ENCODE measurements at places on chromosomes 4 and X.

GRCh38 chrX:14303891-14304290 is 225.4 kb upstream of the GLRA2 start:
- no peak for DNase-seq

GRCh38 chr4:53194727-53195126 is 171.1 kb downstream of the SCFD2 start:
- no peak for DNase-seq

- no peak for DNase-seq
These were observed 72.3 kb downstream of the ZFX start for GRCh38 chrX:24221872-24222271.

GRCh38 chr4:185244763-185245162 is 35.4 kb downstream of the SNX25 start:
- DNase-seq = no peak

GRCh38 chr4:151930372-151930771 is 169.6 kb upstream of the GATB start:
- peak; percentile 70 for DNase-seq

GRCh38 chrX:20388594-20388993 is 121.9 kb upstream of the RPS6KA3 start:
- DNase-seq = no peak

DNA sequence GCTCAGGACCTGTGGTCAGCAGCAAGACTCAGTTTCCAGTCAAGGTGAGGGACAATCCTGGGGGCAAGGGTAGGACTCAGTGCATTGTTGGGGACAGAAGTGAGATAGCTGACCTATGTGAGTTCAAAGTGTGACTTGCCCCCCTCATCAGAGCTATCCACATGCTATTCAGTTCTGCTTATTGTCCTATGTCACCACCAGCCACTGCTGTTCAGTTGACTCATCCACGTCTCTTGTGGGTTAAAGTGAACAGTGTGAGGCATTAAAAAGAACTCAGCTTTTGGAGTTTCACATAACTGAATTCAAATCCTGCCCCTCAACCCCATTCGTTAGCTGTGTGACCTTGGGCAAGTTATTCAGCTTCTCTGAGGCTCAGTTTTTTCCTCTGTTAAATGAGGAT is 4.4 kb upstream of the APLN start:
- DNase-seq = no peak

GRCh38 chrX:72020204-72020603 is 109.6 kb downstream of the NHSL2 start:
- no peak for DNase-seq

- DNase-seq = no peak
These were observed 150.8 kb downstream of the AFAP1 start for GRCh38 chr4:7788694-7789425.

Measured in HL-60 (cell line).